ENCODE measurements at places on chromosomes 7 and 10.

- DNase-seq = no peak
These were observed 965 bp upstream of the PROSER2 start for GRCh38 chr10:11822026-11822756.

DNA sequence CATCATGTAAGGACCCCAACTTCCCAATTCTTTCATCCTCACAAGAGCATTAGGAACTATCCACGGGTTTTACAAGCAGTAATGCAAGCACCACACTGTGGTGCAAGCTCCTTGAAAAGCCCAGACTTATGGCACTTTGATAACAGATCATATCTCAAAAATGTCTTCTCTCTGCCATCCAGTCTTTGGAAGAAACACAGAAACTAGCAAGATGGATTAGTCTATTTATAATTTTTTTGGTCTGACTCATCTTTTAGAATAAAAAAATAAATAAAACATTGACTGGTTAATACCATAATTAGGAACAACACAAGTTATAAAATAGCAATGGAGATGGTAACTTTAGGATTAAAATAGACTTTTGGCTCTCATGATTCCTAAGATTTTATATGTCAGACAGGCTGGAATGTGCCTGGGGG, 49.0 kb upstream of the CALD1 start:
- DNase-seq = no peak

DNA sequence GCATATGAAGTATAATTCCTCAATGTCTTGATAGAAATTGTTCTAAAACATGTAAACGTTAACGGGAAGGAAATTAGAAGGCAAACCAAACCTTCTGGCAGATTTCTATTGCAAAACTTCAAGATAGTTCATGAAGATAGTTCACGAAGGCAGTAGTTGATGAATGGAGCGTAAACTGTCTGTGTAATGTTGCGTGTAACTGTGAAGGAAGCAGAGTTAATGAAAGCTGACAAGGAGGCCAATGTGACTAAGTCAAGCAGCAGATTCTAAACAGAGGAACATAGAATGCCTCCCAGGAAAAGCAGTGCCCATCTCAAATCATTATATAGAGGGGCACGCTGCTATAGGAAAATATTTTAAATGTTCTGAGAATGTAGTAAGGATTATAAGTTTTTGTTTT, 659.7 kb upstream of the IGFBP3 start:
- no peak for DNase-seq

GRCh38 chr7:117152213-117153007, 170.4 kb downstream of the WNT2 start:
- DNase-seq = no peak

DNA sequence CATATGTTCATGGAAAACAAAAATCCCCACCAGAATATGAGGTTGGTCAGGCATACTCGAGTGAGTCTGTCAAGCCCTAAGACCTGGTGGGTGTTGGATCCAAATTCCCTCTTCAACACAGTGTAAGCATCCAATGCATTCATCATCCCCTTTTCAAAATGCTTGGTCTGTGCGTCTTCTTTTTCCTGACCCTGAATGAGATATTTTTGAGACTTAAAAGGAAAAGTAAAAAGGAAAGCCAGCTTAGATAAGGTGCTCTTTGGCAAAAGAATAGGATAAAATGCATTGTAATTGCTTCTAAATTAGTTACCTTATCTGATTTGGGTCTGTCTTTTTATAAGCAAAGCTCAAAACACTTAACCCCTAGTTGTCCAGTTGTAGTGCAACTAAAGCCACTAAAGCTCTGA, 331.5 kb downstream of the PTEN start:
- no peak for DNase-seq

DNA sequence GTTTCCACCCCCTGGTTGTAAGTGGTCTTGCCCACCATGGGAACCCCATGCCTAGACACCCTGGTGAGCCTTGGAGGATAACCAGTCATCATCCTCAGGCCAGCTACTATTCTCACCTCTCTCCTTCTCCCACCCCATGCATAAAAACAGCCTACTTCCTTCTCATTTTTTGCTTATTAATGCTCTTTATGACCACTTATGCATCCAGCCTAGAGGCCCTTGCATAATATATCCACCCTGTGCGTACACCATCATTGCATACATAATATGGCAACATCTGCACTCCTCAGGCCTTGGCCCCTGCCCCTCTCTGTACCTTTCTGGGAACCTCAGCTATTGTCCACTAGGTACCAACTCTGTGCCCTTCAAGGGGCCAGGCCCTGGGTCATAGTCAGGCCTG, 91.0 kb downstream of the CDH23 start:
- no peak for DNase-seq

GRCh38 chr10:34333513-34333912, 481.6 kb downstream of the PARD3 start:
- DNase-seq = no peak

- DNase-seq = peak; percentile 90
These were observed 75.7 kb upstream of the CCDC71L start for GRCh38 chr7:106736508-106737201.

GRCh38 chr7:140928491-140929309, 4.0 kb upstream of the BRAF start:
- no peak for DNase-seq

DNA sequence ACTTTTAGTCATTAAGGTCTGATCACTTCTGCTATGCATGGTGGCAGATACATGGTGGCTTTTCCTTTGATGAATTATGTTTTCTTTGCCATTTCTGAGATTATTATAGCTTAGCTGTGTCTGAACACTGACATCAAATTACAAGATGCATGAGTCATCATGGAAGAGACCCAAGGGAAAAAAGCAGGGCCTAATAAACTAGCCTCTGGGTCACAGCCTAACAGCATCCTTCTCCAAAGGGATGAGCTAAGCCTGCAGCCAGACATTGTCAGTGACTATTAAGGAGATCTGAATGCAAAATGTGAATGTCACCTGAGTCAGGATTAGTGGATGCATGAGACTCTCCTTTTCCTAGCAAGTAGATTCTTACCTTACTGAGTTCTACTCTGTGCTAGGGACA, 19.1 kb upstream of the OGDHL start:
- no peak for DNase-seq

GRCh38 chr7:45663965-45664633, 89.9 kb downstream of the ADCY1 start:
- DNase-seq = no peak

DNA sequence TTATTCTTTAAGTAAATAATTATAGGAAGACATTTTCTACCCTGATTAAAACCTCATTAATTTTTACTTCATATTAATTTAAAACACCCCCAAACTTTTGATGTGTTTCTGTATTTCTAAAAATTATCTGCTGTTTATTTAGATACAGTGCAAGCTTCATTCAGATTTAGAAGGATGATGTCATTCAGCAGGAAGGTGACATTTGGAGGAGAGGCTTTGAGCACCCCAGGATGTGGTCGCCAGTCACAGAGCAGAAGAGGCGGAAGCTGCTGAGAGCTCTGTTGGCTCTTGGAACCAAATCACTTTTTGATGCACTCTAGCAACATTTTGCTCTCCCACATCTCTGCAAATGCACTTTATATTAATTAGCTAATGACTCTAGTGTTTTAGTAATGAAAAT, 233.9 kb upstream of the CACNA2D1 start:
- no peak for DNase-seq

- DNase-seq = no peak
These were observed 571.2 kb downstream of the PTPRN2 start for GRCh38 chr7:158016180-158017097.

DNA sequence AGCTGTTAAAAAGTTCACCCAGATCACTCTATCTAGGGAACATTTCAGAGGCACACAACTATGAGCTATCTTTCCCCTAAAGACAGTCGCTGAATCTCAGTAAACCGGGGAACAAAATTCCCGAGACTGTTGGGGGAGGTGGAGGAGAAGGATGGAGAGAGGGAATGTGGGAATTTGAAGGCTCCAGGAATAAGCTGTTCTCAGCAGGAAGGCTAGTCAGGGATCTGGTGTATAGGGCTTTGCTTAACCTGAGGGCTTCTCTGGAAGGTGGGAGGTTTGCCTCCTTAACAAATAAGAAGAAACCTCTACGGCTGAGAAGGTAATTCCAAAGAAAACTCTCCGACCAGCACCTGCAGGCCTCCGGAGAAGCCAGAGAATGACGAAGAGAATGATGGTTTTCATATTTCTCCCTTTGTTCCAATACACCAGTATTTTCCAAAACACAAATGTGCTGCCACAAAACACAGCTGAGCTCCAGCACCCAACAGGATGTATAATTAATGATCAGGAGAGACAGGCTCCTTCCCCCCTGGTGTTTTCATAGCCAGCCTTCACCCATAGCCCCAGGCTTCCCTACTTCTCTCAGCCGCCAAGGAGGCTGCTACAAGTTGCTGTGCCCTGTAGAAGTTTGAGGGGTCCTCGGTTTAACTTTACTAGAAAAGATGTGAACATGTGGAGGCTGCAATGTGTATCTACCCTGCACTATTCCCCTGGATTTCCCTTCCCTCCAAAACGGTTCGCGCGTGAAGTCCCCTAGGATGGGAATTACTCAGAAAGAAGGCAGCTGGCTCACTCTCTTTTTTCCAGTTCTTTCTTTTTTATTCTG, 2.0 kb downstream of the KCNMA1 start:
- no peak for DNase-seq

GRCh38 chr10:14554091-14554490, 220.6 kb downstream of the FAM107B start:
- no peak for DNase-seq

DNA sequence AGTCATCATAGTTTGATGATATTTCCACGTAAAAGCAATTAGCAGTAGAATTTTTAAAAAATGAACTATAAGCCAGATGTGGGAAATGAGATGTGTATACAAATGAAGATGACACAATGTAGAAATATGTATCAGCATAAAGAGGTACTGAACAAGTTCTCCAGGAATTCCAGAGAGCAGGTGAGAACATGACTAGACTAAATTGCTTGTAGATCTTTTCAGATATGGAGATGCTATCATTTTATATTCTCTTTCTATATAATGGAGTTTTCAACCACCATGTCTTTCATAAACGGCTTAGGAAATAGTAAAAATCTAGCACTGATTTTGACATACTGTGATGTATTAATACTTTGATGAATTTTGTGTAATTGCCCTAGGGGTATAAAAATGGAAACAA, 130.9 kb downstream of the SEMA3D start:
- no peak for DNase-seq

GRCh38 chr7:29510028-29510427, 53.6 kb upstream of the PRR15 start:
- no peak for DNase-seq

DNA sequence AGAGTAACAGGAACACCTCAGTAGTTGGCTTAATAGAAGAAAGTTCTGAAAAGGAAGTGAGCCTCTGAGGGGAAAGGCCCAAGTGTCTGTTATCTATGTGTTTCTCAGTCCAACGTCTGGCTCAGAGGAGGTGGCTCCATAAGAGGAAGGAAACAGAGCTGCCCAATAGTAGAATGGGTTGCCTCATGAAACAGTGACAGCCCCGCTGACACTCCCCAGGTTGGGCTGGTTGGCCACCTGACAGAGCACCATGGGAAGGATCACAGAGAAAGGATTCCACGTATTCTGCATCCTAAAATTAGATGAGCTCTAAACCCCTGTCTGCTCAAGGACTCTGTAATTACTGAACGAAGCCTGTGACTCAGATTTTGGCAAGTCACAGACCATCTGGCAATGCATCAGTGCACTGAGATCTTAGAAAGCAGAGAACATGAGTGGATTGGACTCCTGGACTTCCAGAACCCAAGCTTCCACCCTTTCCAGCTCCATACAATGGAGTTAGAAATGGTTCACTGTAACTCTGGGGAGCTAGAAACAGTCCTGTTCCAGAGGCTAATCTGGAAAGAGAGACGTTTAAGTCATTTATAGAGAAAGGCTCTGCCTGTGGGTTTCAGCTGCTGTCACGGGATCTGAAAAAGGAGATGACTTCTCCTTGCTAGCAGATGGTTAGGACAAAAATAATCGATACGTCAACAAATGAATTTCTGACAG, 2.9 kb downstream of the PKD2L1 start:
- DNase-seq = no peak

DNA sequence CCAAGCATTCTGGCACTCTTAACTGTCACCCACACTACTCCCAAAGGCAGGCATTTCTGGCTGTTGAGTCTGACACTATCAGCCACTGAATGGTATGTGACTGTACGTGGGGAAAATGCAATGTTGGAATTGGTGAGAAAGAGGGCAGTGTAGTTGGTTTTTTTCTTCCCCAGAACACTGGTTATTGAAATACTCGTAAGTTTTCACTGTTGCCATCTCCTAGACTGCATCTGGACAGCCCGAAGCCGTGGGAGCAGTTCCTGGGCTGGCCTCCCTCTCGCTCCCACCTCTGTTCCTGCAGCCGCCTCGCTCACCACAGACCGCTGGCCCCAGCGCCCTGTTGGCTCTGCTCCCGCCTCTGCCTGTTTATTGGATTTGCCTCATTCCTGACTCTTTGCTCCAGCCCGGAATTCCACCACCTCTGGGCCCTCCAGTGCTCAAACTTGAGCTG, 5.7 kb downstream of the PLCE1 start:
- DNase-seq = no peak

GRCh38 chr7:107506674-107507339, 37.0 kb downstream of the GPR22 start:
- DNase-seq = peak; percentile 62

DNA sequence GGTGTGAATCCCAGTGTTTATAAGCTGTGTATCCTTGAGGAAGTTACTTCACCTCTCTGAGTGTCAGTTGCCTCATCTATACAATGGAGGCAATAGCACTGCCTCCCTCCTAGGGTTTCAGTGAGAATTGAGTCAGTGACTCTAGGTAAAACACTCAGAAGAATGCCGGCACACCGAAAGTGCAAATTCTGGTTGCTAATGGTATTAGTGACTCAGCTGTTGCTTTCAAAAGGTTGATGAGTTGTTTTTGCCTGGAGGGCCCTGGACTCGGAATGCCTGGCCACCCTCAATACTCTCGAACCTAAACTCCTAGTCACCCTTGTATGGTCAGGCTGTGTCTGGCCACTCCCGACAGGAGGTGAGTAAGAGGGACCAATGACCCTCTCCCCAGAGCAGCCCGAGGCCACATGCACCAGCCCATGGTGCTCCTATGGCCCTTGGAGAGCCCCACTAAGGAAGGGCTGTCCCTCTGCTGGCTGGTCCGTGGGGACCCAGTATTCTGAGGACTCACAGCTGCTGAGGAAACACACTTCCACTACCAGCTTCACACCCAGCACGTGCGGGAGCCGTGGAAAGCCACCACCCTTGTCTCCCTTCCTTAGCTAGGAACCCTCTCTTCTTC, 60.2 kb downstream of the CALML3 start:
- DNase-seq = peak; percentile 54

DNA sequence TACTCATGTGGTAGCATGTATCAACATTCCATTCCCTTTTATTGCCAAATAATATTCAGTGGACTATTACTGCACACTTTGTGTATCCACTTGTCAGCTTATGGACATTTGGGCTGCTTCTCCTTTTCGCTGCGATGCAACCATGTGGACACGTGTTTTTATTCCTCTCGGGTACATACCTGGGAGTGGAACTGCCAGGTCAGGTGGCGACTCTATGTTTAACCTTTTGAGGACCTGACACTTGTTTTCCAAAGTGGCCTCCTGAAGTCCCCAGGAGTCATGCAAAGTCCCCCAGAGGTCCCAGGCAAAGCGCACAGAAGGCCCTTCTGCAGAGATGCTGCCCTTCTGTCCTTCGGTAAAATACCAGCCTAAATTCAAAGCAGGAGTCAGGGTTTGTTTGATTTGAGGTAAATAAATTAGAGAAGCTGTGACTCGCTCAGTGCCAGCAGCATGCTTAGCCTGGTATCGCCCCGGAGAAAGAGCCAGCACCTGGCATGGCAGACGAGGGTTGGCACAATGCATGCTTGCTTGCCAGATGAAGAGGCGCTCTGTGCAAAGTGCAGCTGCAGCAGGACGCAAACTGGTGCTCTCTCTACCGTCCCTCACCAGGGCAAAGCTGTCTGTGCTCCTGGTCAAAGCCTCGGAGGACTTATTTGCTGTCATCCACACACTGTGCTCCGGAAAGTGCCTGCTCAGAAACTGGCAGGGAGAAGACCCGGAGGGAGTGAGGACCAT, 37.8 kb downstream of the HIPK2 start:
- no peak for DNase-seq
